HS-27A (cell line): ENCODE measurements at places on chromosomes 4 and X.

- DNase-seq: no peak
These were observed 739.3 kb upstream of the NDST4 start for GRCh38 chr4:115852767-115853091.

DNA sequence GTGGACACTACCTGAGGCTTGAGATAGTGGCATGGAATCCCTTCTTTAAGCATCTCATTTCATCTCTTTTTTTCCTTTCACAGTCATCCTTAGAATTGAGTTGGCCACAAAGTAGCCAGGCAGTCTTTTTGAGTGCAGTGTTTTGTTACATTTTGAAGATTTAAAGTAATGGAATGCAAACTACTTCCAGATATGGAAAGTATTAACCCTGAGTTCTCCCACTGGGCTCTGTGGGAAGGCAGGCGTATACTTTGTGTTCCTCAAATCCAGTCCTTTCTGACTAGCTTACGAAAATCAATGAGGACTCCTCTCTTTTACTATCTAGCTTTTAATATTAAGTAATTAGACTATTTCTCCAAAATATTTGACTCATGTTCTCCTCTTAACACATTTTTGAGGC, 29.9 kb downstream of the PCDH10 start:
- DNase-seq: no peak

GRCh38 chr4:120636120-120636630, 286.4 kb downstream of the PRDM5 start:
- no peak for DNase-seq

GRCh38 chr4:84708406-84709135, 125.6 kb downstream of the CDS1 start:
- DNase-seq: no peak

GRCh38 chrX:11099465-11099864, 11.7 kb upstream of the HCCS start:
- no peak for DNase-seq

DNA sequence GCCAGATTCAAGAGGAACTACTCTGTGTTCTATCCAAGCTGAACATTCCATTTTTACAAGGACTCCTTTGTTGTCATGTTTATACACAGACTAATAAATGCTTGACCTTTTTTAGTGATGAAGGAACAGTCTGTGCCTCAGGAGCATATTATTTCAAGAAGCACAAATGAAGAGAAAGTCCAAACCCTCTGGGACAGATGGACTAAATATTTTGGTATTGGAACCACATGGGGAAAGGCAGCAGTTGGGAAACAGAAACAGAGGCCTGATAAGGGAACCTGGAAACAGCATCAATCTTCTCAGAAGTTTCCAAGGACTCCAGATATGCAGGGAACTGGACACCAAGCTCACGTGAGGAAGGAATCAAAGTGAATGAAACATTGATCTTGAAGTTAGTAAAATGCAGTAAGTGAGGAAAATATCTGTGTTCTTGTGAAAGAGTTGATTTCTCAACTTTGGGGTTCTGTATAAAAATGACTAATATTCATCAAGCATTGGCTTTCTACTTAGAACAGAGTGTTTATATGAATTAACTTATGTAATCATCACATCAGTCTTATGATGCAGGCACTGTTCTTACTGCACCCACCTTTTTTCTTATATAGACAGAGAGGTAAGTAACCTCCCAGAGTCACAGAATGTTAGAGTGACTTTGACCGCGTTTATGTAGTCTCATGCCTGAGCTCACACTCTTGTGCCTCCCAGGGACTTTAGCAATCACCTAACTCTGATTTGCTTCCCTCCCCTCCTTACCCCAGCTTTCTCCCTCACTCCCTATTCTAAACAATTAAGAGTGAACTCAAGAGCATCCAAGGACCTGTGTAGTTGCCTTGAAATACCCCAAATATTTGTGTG, 148.9 kb upstream of the JADE1 start:
- DNase-seq: no peak

DNA sequence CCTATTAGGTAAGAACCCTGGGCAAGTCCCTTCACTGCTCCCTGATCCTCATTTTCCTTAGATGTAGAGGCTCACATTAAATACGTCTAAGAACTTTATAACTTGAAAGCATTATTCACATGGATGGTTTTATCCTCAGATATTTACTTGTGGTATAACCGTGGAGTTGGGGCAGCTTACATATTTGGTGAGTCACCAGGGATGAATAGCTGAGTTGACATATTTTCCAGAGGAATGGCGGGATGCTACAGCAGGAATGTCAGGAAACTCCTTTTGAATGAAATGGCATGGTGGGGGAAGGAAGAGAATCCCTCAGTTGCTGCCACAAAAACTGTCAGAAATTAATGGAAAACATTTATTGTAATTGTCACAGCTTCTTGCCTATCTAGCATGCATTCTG, 165.3 kb upstream of the RPS6KA3 start:
- no peak for DNase-seq

GRCh38 chr4:7432531-7433375, 2.0 kb downstream of the PSAPL1 start:
- no peak for DNase-seq

DNA sequence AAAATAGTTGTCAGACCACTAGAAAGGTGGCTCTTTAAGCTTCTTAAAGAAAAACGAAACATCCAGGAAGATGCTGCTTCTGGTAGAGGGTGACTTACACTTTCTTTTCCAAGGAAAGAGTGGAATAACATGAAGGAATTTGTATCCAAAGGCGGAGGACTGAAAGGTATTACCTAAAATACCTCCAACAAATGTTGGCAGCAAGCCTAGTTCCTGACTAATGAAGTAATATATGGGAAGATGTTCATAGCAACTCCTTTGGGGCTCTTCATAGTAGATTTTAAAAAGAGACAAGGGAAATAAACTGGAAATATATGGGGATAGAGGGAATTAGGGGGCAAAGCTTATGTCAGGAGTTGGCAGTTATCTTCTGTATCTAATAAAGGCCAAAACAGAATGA, 116.2 kb downstream of the AASDH start:
- DNase-seq: no peak

- no peak for DNase-seq
These were observed 33.2 kb upstream of the MSANTD1 start for GRCh38 chr4:3215733-3216132.

DNA sequence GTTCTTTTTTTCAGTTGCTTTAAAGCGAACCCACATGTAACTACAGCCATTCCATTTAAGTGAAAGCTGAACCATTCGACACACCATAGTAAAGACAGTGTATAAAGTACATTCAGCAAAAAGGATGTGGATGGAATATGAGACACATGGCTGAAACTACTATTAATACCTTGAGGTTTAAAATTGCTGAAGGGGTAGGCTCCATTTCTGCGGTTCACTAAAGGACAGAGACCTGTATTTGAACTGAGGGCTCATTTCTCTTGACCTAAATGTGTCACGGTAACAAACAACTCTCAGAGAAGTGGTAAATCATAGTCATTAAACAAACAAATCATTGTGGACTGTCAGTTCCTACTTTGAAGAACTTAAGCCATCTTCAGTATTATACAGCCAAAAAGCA, 1085.6 kb upstream of the TENM3 start:
- DNase-seq: no peak

DNA sequence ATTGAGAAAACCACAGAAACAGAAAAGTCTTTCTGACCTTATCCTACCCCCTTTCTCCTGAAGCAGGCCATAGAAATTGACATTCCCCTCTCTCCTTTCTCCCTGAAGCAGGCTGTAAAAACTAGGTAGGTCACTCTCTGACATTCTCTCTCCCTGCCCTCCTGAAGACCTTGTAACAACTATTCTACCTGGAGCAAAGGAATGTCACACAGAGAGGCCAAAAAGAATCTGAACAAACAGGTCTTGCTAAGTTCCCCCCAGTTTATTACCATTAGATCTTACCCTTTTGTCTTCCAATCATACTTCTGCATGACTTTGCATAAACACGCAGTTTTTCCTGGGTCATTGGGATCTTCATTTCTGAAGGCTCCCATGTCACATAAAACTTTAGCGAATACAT, 198.3 kb upstream of the GYPA start:
- DNase-seq: no peak

DNA sequence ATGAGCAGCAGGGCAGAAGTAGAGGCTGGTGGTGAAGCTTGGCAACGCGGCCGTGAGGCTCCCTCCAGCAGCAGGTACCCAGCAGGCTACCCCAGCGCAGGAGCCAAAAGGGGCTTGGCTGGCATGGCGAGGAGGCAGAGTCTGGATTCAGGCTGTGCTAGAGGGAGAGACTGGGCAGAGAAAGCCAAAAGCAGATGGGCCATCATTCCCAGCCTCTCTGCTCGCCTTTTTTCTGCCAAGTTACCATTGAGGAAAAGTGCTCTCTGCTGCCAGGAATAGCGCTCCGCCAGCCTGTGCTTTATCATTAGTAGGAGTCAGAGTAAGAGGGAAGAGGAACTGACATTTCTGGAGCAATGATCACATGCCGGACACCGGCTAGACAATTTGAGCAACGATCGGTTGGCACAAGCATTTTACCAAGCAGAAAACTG, 28.7 kb upstream of the MAP3K15 start:
- no peak for DNase-seq

DNA sequence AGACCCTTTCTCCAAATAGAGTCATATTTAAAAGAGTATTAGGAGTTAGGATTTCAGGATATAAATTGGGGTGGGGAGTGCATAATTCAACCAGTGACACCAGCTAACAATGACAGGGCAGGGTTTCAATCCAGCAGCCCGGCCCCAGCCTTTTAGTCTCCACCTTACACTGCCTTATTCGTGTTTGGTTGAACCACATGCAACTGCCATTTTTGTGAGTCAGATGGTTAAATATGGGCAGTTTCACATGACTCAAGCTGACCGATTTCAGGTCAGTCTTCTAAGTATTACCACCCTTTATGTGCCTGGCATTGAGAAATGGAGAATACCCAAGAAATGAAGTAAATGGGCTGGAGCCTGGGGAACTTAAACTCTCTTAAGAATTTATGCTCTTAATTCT, 102.8 kb downstream of the STOX2 start:
- no peak for DNase-seq

GRCh38 chrX:81537723-81538122, 335.8 kb downstream of the SH3BGRL start:
- no peak for DNase-seq

- DNase-seq: no peak
These were observed 102.8 kb downstream of the FRMPD4 start for GRCh38 chrX:12241026-12241425.

- no peak for DNase-seq
These were observed 48.1 kb downstream of the PCDH7 start for GRCh38 chr4:30768277-30768676.

GRCh38 chrX:87924619-87925018, 407.0 kb downstream of the KLHL4 start:
- DNase-seq: no peak

- no peak for DNase-seq
These were observed 125.4 kb upstream of the ZCCHC13 start for GRCh38 chrX:74178536-74178935.
